ENCODE measurements at places on chromosomes 4 and X.

- DNase-seq = no peak
Observed at GRCh38 chr4:147760176-147760575, 28.3 kb downstream of the ARHGAP10 start.

DNA sequence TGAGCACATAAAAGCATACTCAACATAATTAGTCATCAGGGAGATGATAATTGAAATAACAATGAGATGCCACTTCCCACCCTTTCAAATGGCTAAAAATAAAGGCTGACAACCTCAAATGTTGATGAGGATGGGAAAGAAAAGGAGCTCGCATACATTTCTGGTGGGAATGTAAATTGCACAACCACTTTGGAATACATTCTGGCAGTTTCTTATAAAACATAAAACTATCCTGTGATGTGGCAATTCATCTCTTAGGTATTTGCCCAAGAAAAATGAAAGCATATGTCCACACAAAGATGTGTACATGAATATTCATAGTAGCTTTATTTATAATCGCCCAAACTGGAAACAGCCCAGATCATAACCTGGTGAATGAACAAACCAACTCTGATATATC, 687 bp upstream of the ZNF275 start:
- DNase-seq = peak; percentile 13

DNA sequence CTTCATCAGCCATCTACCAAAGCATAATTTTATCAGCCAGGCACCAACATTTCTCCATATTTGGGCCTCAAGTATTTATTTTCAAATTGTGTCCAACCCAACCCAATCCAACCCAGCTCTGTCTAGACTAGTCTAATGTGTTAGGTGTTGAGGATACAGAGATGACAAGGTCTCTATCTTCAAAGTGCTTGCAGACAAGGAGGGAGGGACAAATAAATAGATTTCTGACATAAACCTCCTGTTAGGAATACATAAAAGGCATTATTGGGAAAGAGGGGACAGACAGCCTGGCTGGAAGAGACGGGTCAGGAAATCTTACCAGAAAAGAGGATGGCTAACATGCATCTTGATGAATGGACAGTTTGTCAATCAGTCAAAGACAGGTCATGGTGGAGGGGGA, 115.4 kb upstream of the RPS6KA3 start:
- no peak for DNase-seq

- no peak for DNase-seq
Observed at GRCh38 chr4:185997296-185997695, 71.7 kb upstream of the TLR3 start.

- DNase-seq = no peak
Observed at GRCh38 chr4:83454686-83455085, 937 bp downstream of the HELQ start.

DNA sequence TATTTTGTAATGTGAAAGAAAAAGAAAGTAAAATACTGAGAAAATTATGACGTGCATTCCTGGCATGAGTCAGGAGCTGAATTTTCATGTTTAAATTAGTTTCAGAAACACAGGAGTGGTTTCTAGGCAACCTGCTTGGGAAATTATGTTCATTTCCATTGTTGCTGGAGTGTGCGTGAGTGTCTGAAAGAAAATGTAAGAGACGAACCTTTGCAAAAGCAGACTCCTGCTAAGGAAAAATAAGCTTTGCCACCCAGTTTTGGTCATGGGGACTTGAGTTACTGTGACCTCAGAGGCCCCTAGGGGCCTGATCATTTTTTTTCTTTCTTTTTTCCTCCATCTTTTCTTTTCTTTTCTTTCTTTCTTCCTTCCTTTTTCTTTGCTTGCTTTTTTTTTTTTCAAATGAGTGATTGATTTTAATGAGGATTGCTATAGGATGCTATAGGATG, 18.8 kb upstream of the CHRNA9 start:
- no peak for DNase-seq

DNA sequence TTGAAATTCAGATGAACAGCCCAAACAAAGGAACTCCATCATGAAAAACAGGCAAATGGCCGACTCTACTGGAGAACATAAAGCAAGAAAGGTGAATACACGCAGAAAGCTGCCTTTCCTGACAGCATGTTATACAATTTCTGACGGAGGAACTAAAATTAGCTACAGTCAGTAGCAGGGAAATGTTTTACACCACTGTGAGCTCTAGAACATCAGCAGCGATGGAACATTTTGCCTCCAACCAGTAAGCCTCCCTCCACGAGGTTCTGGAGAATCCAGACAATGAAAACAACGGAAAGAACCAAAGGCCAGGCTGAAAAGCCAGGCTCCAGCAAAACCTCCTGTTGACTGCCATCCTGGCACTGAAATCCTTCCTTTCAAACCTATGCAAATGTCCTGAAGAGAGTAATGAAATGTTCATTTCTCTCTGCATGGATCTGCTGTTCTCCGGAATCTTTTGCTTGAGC, 78.9 kb downstream of the IRF2 start:
- DNase-seq = no peak

GRCh38 chr4:151669990-151670389, 90.8 kb downstream of the GATB start:
- no peak for DNase-seq

DNA sequence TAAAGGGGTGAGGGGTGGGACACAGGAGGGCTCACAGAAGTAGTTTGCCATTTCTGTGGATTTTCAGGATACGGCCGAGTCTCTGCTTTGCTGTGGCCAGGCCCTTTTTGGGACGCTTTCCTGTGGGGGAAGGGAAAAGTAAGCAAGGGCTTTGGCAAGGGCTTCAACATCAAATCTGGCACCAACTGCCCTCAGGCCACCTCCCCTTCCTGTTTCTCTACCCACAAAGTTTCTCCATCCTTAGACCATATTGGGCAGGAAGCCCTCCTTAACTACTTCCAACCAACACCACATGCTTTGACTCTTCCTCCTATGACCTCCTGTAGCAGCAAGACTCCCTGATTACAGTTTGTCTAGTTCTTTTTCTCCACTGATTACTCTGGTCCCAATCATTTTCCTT, 105.1 kb downstream of the PHF8 start:
- DNase-seq = no peak

GRCh38 chrX:131544218-131544617, 344 bp downstream of the OR13H1 start:
- DNase-seq = no peak

DNA sequence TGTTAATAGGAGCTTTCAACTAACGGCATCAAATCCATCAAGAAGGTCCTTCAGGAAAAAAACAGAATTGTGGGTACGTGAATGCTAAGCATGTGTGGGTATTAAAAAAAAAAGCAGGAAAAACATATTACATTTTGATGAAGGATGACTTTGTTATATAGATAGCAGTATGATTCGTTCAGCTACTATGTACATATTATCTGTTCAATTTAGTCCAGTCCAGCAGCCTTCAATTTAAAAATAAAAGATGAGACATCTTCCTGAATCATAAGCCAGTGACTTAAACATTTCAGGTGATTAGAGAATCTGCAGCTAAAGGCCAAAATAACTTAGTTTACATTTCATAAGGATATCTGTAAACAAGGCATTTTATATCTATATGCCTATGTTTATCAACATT, 63.4 kb downstream of the LCORL start:
- no peak for DNase-seq

DNA sequence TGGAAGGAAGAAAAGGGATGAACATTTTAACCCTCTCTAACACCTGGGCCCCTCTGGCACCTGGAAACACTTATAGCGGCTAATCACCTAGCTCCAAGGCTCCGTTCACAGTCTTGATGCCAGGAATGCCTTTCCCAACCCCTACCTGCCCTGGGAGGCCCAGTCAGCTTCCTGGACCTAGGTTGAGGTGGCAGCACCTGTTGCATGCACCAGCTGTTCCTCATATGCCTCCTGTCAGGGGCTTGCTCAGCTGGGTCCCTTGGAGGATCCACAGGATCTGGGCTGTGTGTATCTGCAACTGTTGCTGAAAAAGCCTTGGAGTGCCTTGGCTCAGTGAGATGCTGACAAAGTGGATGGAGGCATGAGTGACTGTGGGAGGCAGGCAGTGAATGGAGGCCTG, 4.4 kb downstream of the CFP start:
- DNase-seq = no peak

DNA sequence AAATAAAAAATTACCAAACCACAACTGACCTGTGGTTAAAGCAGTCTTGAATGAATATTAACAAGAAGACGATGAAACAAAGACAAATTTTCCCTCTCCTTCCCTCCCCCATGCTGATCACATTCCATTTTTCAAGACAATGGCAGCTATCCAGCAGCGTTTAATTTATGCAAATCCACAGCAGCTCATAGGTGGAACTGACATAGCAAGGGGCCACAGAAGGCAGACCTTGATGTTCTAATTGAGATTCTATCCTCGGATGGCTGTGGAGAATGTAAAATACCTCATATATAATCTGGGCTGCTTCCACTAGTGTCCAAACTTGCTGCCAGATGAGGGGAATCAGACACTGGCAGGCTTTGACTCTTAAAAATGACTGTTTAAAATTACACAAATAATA, 211.5 kb downstream of the CHRDL1 start:
- no peak for DNase-seq

DNA sequence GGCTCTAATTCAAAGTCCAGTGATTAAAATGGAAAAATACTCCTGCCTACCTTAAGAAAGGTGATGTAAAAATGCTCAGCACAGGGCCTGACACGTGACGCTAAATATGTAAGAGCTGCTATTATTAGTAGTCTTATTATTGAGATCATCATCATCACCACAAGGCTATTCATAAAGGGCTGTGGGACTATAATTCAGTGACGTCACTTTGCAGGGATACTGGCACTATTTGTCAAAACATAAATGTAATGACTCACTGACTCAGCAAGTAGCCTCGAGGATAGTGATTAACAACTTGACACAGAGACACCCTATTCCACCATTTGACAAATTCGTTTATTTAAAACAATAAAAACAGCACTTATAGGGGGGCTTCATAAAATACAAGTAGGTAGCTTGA, 258.9 kb downstream of the SPANXN1 start:
- no peak for DNase-seq

DNA sequence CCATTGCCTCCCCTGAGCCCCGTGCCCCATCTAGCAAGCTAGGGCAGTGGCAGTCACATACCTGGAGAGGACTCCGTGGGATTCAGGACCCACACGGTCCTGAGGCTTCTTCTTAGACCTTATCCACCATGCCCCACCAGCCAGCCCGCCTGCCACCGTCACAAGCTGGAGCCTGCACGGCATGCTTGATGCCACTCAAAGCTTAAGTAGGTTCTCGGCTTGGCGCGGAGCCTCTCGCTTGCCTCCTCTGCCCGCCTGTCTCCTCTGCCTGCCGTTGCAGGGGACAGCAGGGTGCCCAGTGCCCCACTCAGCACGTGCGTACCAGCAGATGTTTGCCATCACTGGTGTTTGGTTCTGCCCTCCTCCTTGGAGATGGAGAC, 14.1 kb downstream of the PSAPL1 start:
- DNase-seq = no peak

- no peak for DNase-seq
Observed at GRCh38 chr4:84433633-84434222, 65.4 kb downstream of the NKX6-1 start.

GRCh38 chrX:15617111-15617510, 16.4 kb upstream of the ACE2 start:
- DNase-seq = no peak

- no peak for DNase-seq
Observed at GRCh38 chr4:170114636-170115035, 24.9 kb upstream of the AADAT start.

- no peak for DNase-seq
Observed at GRCh38 chr4:22794732-22795131, 102.0 kb downstream of the GBA3 start.

GRCh38 chr4:55340266-55340665, 5.8 kb upstream of the SRD5A3 start:
- no peak for DNase-seq

DNA sequence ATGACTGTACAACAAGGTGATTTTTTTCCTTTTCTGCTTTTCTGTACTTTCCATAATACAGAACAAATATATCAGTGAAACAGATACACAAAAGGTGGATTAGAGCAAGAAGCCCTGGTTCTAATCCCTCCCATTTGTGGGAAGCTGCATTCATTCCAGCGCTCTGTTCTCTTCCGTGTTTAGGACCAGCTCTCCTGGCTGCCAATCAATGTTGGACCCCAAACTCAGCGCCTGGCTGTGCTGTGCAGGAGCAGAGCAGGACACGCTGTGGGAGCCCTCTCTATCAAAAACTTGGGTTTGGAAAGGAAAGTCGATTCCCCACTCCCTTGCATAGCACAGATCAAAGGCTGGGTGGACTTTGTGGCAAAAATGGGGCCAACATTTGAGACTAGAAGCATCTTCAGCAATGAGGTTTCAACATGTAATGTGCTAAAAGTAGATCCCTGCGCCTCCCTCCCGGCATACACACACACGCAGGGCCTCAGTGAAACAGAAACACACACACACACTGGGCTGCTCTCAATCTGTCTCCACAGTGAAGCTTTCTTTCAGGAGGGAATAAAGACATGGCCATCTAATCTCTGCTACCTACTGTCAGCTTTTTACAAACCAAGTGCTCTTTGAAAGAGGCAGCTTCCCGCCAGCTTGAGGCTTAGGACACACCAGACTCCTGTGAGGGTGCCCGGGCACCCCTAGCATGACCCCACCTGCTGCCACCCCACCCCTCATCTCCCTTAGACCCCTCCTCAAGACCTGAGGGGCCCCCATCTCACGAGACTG, 12.2 kb downstream of the WDR1 start:
- DNase-seq = no peak

DNA sequence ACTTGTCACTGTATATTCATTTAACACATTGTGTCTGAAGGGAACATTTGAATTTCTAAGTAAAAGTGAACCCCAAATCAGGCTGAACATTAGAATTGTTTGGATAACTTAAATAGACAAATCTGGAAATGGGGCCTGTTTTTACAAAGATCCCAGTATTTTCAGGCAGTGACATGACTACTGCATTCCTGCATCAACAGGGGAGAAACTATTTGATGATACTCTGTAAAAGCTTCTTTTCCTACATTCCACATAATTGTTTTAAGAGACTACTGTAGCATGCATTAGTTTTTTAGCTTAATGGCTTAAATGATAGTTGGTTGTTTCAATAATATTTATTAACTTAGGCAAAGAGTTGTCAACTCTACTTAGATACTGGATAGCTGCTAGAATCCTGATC, 127.0 kb downstream of the PDS5A start:
- no peak for DNase-seq

GRCh38 chr4:119237642-119238041, 25.1 kb downstream of the USP53 start:
- DNase-seq = no peak

- no peak for DNase-seq
Observed at GRCh38 chrX:58051346-58051745, 141.1 kb upstream of the ZXDA start.

DNA sequence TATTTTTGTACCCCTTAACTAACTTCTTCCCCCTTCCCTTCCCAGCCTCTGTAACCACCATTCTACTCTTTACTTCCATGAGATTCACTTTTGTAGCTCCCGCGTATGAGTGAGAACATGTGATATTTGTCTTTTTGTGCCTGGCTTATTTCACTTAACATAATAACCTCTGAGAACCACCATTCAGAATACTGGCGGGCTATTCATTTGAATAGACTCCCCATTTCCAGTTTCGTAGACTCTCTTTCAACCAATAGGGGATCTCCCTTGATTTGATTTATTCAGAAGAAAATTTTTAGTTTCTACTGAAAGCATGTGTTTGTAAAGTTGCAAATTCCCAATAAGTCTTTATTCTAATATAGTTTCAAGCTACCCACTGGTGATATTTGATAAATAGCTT, 117.2 kb downstream of the GATB start:
- no peak for DNase-seq

GRCh38 chrX:56932653-56933339, 62.5 kb downstream of the SPIN3 start:
- no peak for DNase-seq
